DMS53 (cell line): ENCODE measurements at places on chromosomes 2 and 18.

- peak; percentile 12 for DNase-seq
These were observed 476 bp downstream of the VSNL1 start for GRCh38 chr2:17540813-17541530.

DNA sequence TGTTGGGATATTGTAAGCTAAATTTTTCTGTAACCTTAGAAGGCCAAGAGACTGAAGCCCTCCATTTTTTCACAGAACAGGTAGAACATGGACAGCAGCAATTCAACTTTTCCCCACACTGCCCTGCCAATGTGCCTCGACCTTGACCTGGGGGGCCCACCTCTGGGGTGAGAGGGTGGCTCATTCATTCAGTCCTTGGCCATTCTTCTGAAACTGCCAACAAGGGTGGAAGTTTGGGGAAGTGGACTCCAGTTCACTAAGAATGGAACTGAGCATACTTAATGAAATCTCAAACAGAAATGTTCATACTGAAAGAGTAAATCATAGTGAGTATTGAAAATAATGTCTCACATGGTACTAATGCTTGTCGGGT is 1.1 kb downstream of the EEF1B2 start:
- no peak for DNase-seq

DNA sequence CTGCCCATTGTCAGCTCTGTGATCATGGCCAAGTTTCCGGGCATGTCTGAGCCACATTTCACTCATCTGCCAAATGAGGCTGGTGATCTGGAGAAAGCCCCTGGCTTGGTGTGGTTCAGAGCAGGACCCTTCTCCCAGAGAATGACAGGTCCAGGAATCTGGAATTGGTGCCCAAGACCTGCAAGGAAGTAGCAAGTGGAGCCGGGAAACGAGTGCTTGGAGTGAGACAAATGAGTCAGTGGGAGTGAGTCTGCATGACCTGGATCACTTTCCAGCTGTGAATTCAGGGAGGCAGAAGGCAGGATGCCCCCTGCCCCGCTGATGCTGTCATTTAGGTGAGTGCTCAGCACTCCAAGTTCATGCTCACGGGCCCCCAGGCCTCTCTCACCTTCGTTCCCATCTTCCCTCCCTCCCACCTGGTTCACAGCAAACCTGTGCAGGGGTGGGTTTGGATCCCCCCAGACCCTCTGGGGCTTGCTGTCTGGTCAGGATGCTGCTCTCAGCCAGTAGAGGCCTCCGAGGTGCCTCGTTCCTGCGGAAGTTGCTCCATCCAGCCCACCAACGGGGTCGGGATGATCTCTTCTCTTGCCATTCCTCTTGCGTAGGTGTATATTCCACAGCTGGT is 104.4 kb downstream of the INHBB start:
- DNase-seq, result no peak

GRCh38 chr2:63399156-63399555 is 189.1 kb downstream of the WDPCP start:
- DNase-seq, result no peak

DNA sequence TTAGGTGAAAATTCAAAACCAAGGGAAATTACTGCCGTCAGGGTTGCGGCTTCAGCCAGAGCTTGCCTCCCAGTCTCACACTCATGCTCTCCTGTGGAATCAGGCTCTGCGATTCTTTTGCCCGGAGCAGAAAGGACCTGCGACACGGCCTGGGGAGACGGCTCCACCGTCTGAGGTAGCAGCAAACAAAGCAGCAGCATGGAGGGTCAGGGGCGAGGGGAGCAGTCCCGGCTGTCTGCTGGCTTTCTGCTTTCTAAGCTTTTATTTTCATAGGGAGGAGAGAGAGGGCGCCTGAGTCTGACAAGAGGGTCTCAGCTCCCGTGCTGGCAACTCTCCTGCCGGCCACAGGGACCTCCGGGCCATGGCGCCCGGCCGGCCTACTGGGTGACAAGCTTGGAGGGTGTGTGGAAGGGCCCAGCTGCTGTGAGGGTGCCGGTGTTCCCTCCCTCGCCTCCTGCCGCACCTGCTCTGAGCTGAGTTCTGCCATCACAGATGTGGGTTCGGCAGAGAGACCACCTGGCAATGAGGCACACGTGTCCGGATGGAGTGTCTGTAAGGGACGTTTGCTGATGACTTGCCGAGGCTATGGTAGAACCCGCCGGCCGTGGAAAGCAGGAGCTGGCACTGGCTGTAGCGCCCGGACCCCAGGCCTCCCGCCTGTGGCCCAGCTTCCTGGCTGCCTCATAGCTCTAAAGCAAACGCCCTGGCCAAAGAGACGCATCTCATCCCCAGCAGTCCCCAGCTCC is 66.2 kb upstream of the CTDP1 start:
- no peak for DNase-seq

GRCh38 chr2:71857636-71858035 is 290.0 kb downstream of the CYP26B1 start:
- DNase-seq, result no peak

GRCh38 chr18:58507880-58508279 is 121.0 kb downstream of the ALPK2 start:
- peak; percentile 53 for DNase-seq

- DNase-seq, result no peak
These were observed 37.3 kb downstream of the CYRIA start for GRCh38 chr2:16628314-16628713.
